ENCODE measurements at places on chromosomes 4 and X. TPM values are rescaled to one million over a fixed set of nuclear protein-coding genes. Genes with fewer than 3 reads are reported as not detected.
A peak's percentile ranks its signal among the peaks of the same experiment; 100 is the strongest.

- no peak for DNase-seq
Observed at GRCh38 chr4:152951348-152951747, 15.2 kb downstream of the FHDC1 start.

DNA sequence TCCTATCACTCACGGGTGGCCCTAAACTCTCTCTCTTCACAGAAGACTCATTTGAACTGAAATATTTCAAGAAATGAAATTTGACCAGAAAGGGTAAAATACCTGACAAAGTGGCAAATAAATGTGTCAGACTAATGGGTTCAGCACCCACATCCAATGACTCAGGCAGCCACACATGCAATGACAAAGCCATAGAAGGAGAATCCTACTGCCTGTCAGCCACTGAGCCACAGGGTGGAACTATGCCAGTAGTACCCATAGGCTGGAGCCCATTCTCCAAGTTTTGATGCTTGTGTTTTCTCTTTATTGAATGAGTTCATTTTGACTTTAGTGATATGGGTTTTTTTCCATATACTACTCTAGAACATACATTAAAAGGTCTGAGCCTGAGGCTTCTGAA is 179.0 kb downstream of the BEND2 start:
- no peak for DNase-seq

The HSD17B13 gene
- polyA plus RNA-seq = 0.71 TPM

The RTL9 gene
- 0.22 TPM for polyA plus RNA-seq

The ATP1B4 gene
- 0.05 TPM for polyA plus RNA-seq

GRCh38 chrX:151287954-151288353 is 109.1 kb upstream of the VMA21 start:
- no peak for DNase-seq

The TMPRSS11F gene
- polyA plus RNA-seq = 0.12 TPM

DNA sequence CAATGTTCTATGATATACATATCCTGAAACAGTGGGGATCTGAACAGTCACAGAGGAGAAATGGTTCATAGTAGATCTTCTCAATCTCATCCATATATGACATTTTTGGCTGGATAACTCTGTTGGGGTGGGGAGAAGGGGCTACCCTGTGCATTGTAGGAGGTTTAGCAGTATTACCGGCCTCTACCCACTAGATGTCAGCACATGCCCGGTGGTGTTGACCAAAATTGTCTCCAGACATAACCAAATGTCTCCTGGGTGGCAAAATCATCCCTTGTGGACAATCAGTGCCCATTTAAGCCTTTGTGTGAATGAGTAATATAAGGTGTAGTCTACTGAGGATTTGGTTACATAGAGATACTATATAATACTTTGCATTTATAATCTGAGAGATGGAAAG is 89.9 kb downstream of the PLS3 start:
- peak; percentile 40 for DNase-seq

The HELT gene
- polyA plus RNA-seq = not detected

DNA sequence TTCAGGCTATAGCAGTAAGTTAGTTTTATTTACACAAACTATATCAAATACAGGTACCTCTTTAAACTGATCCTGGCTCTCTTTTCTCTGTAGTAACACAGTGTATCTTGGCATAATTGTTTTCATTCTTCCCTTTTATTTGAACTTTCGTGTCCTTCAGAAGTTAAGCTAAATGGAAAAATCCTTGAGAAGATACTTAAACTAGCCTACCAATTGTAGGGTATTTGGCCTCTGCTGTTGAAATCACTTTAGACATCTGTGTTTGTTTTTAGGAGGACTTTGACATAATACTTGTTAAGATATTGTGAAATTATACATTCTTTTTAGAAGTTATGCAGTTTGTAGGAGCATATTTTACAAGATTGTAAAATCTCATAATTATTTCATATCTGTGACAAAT is 90.3 kb upstream of the GK2 start:
- DNase-seq = no peak

- DNase-seq = no peak
Observed at GRCh38 chr4:11505221-11505971, 76.7 kb upstream of the HS3ST1 start.

GRCh38 chrX:47169726-47170515 is 23.7 kb upstream of the UBA1 start:
- no peak for DNase-seq

The RIBC1 gene
- 4.8 TPM for polyA plus RNA-seq

DNA sequence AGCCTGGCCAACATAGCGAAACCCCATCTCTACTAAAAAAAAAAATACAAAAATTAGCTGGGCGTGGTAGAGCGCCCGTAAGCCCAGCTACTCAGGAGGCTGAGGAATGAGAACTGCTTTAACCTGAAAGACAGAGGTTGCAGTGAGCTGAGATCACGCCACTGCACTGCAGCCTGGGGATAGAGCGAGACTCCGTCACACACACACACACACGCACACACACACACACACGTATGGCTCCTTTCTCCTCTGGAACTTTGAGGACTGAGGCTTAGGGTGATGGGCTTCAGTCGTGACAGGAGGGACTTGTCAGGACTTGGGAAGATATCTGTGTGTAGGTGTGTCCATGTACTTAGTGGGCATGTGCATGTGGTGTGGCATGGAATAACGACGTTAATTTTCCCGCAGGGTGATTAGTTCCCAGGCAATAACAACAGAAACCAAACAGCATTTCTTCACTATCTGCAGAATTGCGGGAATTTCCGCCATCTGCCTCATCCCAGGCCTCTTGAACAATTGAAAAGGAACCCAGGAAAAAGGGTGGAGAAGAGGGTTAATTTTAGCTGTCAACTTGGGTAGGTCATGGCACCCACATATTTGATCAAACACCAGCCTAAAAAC is 47.7 kb downstream of the RWDD4 start:
- DNase-seq = no peak

DNA sequence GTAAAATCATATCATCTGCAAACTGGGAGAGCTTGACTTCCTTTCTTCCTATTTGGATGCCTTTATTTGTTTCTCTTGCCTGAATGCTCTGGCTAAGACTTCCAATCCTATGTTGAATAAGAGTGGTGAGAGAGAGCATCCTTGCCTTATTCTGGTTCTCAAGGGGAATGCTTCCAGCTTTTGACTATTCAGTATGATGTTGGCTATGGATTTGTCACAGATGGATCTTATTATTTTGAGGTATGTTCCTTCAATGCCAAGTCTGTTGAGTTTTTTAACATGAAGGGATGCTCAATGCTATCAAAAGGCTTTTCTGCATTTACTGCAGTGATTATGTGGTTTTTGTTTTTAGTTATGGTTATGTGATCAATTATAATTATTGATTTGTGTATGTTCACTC is 2144.6 kb upstream of the TENM3 start:
- no peak for DNase-seq

All from left kidney (tissue), 8 donors.